ENCODE measurements at places on chromosomes 2 and 18.

DNA sequence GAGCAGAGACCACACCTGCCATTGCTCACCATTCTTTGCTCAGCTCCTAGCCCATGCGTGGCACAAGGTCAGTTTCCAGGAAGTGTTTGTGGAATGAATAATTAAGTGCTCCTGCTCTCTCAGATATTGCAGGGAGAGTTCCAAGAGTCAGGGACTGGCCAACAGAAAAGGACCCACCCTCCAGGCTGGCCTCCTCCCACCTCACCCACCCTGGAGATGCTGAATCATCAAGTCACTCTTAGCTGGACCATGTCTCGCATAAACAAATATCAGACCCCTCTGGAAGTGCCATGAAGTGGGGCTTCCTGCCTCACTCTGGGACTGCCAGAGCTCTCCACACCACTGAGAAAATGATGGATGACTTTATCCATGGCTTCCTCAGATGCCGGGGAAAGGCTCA lies 256.0 kb downstream of the TNS1 start:
- H3K4me3 ChIP-seq = no peak overlapping the region
- H3K4me1 ChIP-seq = peaks cover 2% of the 10 kb centered on the region
- no peaks in the 10 kb centered on the region for H3K27me3 ChIP-seq
- DNase-seq = no peak
- no peak overlapping the region for H3K27ac ChIP-seq

GRCh38 chr2:177072090-177072489 lies 140.5 kb upstream of the HNRNPA3 start:
- no peak overlapping the region for H3K27ac ChIP-seq
- DNase-seq = no peak
- no peak overlapping the region for H3K4me3 ChIP-seq
- peaks cover 44% of the 10 kb centered on the region for H3K27me3 ChIP-seq

DNA sequence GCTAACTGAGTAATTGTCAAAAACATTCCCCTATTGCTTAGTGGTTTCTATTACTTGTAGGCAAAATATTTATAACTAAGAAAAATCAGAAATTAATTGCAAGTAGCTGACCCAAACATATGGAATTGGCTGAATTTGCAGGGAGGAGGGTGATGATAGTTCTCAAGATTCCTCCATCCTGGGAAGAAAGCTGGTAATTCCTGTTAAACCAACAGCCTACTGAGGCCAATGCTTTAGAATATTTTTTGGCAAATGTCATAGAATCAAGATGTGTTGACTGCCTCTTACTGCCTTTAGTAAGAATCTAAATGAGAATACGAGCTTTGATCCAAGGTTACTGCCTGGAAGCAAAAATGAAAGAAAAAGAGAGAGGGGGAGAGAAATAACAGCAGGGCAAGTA lies 120.0 kb downstream of the COL6A3 start:
- no peak overlapping the region for H3K27ac ChIP-seq
- no peak overlapping the region for H3K4me3 ChIP-seq
- H3K36me3 ChIP-seq = peaks cover 3% of the 10 kb centered on the region
- peaks cover 47% of the 10 kb centered on the region for H3K27me3 ChIP-seq

- H3K4me1 ChIP-seq = peaks cover 2% of the 10 kb centered on the region
- no peak overlapping the region for H3K27ac ChIP-seq
- no peak for DNase-seq
Measured at GRCh38 chr2:109392140-109392539, 221.6 kb downstream of the SEPTIN10 start.

DNA sequence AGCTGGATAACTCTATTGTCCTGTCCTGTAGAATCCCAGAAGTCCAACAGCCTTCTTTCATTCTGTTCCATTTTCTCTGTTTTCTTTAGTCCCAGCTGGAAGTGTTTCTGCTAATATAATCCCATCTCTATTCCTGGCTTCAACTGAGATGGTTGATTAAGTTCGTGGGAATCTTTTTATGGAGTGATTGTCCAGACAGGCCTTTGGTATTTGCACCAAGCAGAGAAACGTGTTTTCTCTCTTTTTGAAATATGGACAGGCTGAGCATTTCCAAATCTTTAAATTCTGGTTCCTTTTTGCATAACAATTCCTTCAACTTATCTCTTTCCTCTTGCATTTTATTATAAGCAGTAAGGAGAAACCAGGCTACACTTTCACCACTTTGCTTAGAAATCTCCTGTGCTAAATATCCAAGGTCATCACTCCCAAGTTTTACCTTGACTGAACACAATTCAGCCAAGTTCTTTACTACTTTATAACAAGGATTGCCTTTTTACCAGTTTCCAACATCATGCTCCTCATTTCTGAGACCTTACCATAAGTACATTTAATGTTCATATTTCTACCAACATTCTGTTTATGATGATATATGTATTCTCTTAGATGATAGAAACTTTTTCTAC lies 108.8 kb downstream of the ZFP36L2 start:
- H3K36me3 ChIP-seq = no peaks in the 10 kb centered on the region
- no peak for DNase-seq
- H3K27me3 ChIP-seq = peaks cover 5% of the 10 kb centered on the region
- no peak overlapping the region for H3K27ac ChIP-seq
- no peak overlapping the region for H3K4me3 ChIP-seq

DNA sequence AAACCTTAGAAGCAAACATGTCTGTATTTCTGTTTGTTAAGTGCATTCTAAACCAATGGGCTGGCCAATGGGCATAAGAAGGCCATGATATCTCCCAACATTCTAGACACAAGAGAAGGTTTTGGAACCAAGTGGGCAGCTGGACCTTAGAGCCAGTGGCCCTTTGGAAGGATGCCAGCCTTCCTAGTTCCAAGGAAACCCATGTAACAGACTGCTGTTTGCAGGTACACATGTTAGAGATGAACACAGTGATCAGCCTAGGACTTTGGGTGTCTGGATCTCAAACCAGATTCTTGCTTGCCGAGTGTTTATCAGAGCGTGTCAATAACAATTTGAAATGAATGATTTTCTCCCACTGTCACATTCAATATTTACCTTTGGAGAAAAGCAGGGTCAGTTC lies 97.5 kb upstream of the COPS8 start:
- H3K4me1 ChIP-seq = no peaks in the 10 kb centered on the region
- DNase-seq = no peak
- H3K36me3 ChIP-seq = no peaks in the 10 kb centered on the region
- H3K4me3 ChIP-seq = no peak overlapping the region

DNA sequence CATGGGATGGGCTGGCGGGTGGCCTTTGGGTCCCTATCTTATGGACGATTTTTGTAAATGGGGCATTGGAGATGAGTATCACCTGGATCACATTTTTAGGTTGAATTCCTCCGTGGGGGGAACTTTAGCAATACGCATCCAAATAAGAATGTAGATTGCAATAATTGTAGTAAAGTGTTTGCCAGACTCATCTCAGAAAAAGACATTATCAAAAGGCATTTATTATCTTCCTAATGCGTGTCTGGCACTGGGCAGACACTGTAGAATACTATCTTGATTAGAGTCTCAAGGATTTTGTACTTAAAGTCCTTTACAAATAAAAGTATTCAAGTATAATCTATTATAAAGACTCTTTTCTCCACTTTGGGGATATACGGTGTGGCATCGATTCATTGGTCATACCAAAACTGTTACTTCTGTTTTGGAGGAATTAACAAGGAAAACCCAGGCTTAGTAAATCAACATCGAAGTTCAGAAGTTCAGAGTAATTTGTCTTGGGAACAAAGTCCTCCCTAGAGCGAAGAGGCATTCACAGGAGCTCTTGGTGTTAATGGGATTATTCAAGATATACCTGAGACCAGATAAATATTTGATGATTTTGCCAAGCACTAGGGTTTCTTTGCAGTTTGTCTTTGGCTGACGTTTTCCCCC lies 578 bp upstream of the ACKR3 start:
- DNase-seq = no peak
- H3K27ac ChIP-seq = peak overlapping the region; percentile 60
- peak overlapping the region; percentile 85 for H3K4me3 ChIP-seq
- H3K36me3 ChIP-seq = peaks cover 2% of the 10 kb centered on the region
